CD4-positive, alpha-beta T cell treated with Interferon alpha-2 for 1 hour (primary cell): ENCODE measurements at places on chromosomes 11 and 22.

GRCh38 chr11:32318071-32319055 lies 117.0 kb downstream of the WT1 start:
- DNase-seq: no peak

- no peak for DNase-seq
Observed at GRCh38 chr22:20588843-20589581, 81.6 kb downstream of the MED15 start.

DNA sequence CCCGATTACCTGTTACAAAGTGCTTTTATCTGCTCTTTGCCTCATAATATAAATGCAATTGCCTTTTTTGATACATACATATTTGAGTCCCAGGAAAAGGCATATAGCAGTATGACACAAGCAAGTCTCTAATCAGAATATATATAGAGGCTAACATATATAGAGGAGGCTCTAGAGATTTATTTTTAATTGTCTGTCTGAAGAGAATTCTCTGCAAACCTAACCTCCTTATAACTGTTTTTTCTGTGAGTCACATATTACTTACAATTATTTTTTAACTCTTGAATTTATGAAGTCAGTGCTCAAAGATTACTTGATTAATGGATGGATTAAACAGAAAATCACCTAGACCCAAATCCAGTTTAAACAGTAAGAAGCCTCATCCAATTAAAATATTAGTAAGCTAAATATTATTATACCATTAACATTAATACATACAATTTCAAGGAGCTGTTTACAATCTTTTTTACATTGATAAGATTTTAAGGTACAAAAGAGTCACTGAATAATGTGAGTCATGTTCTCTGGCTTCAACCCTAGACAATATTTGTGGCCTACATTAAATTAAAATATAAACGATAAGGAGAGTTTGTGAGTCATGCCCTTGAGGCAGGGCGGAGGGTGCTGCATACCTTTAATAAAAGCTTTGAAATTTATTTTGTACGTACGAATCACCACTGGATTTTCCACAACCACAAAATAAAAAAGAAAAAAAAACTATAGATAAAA lies 19.2 kb upstream of the MMP13 start:
- DNase-seq: no peak

- DNase-seq: no peak
Observed at GRCh38 chr22:24370401-24370800, 57.0 kb upstream of the ADORA2A start.

GRCh38 chr11:57974848-57975601 lies 48.7 kb upstream of the OR9Q1 start:
- no peak for DNase-seq

GRCh38 chr11:35071722-35072121 lies 67.2 kb upstream of the CD44 start:
- DNase-seq: no peak
